NCI-H345 (cell line): ENCODE measurements at places on chromosomes 2 and 18.

GRCh38 chr2:110993557-110994231, 127.0 kb upstream of the BCL2L11 start:
- DNase-seq, result no peak

DNA sequence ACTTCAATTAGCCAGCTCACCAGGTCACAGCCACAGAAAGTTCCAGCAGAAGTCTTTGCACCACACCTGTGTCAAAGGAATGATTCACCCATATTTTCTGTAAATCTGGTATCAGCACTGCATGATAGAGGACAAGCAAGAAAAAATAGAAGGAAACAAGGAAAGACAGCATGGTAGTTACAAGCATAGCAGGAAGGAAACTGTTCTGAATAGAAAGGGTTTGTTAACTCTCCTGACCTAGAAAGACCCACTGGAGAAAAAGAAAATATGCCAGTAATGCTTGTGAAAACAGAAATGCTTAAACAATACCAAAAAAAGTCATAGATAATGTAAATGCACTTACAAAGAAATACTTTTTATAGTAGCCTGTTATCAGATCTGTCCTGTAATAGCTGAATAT, 40.8 kb downstream of the SCRN3 start:
- DNase-seq, result no peak

DNA sequence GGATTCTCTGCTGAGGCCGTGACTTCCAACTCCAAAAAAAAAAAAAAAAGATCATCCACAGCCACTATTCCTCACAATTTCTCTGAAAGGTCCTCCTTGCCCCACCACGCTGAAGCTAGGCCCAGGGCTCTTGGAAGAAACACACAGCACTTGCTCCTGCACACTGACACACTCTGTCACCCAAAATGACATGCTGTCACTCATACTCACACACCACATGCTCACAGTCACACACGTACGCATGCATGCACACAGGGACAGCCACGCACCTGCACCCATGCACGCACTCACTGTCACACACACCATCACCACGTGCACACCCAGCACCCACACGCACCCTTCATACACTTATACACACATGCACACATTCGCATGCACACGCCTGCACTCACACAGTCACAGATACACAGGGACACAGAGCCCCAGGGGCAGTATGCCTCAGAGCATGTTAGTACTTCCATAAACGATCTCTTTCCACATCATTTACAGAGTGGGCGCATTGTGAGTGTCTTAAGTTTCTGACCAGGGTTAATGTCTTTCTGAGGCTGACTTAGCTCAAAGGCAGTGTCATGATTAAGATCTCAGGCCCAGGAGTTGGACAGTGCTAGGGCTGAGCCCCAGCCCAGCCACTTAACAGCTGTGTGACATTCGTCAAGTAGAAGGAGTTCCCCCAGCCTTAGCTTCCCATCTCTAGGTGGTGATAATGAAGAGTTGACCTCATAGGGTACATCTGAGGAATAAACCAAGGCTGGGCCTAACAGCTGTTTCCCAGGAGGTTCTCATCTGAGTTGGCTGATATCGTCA, 93.4 kb downstream of the GLI2 start:
- DNase-seq, result no peak

GRCh38 chr2:88666576-88666975, 24.9 kb upstream of the RPIA start:
- DNase-seq, result no peak

GRCh38 chr2:138720035-138720838, 60.0 kb downstream of the NXPH2 start:
- no peak for DNase-seq

DNA sequence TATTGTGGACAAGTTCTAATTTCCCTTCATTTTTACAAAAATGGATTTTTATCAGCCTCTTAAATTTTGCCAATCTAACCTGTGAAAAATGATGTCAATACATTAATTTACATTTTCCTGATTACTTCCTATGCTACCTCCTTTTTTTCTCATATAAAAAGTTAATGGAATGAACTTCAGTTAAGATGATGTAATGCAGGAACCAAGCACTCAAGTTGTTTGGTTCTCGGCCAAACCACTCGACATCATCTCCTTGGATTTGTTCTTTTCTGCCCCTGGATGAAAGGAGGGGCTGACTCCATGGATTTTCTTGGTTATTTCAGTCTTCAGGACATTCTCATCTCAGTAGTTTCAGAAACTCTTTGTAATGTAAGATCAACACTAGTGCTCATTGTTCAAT, 253.1 kb upstream of the NXPH2 start:
- DNase-seq, result no peak

DNA sequence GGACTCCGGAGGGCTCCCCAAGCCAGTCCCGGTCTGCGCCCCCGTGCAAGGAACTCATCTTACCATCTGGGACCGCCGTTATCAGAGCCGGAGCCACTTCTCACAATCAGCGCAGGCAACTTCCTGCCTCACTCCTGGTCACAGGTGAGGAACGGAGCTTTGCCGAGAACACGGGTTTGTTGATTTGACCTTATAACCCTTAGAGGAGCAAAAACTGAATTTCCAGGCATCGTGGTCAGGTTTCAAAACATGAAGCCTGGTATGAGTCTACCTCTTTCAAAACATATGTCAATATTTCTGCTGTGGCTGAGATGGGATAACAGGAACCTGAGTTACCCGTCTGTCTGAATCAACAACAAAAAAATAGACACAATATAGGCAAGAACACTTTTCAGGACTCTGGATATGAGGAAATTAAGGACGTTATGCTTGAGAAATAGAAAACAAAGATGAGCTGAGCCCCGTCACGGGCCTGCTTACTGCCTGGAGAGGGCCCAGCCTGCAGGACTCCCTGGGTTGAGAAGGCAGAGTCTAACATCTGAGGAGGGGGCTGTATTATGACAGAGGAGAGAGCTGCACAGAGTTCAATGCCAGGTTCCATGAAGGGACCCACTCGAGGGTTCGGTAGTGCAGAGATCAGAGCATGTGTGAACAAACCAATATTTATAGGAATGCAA, 148.7 kb downstream of the NDUFA10 start:
- DNase-seq, result no peak

DNA sequence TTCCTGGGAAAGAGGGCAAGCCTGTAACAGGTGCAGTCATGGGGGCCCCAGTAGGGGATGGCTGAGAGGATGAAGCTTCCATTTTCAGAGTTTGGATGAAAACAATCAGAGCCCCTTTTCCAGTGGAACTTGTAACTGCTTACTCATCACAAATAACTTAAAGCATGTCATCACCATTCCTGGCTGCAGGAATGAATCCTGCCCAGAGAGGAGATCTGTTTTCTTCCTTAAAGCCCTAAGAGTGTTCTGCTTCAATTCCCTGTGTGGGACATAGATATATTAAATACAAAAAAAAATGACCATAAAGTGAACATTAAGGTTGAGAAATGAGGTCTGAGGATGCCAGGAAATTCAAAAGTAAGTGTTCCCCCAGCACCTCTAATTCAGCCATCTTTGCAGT, 183.4 kb upstream of the MEIS1 start:
- DNase-seq, result no peak

- peak; percentile 98 for DNase-seq
Observed at GRCh38 chr2:47344890-47345589, 57.9 kb upstream of the MSH2 start.

DNA sequence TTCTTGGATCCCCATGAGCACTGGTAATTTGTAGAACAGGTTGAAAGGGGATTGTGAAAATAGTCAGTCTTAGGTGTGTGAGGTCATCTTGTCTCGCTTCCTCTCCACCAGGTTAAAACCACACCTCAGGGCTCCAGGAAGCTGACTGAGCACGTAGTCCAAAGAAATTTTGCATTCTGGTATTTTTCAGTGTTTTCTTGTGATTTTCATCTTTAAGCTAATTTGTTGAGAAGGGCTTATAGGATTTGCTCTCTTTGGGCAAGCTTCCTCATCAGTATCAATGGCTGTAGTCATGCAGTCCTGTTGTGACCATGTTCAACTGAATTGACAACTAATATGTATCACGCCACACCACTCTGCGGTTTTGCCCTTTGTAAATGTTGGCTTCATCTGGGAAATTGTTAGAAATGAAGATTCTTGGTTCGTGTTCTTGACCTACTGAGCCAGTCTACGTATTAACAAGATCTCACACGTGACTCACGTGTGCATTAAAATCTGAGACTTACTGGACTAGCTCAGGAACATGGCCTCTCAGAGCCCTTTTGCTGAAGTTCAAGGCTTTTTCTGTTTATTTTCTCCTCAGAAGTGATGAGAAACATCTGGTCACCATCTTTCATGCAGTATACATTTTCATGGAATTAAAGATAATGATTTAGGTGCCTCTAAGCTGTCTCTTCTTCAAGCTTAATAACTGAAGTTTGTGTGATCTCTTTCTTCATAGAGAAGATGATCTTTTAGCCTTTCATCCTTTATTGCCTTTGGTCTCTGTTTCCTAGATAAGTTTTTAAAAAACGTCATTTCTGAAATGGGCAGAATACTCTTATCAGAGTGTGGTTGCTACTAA, 32.8 kb downstream of the FMNL2 start:
- DNase-seq, result no peak

GRCh38 chr2:239588451-239589269, 187.8 kb upstream of the HDAC4 start:
- no peak for DNase-seq

- no peak for DNase-seq
Observed at GRCh38 chr2:127174136-127174535, 46.0 kb downstream of the CYP27C1 start.

GRCh38 chr2:217822296-217823252, 180.2 kb downstream of the TNS1 start:
- DNase-seq, result no peak

GRCh38 chr2:72833084-72833714, 7.4 kb upstream of the EXOC6B start:
- no peak for DNase-seq

GRCh38 chr2:147577323-147577997, 267.4 kb upstream of the ACVR2A start:
- no peak for DNase-seq

DNA sequence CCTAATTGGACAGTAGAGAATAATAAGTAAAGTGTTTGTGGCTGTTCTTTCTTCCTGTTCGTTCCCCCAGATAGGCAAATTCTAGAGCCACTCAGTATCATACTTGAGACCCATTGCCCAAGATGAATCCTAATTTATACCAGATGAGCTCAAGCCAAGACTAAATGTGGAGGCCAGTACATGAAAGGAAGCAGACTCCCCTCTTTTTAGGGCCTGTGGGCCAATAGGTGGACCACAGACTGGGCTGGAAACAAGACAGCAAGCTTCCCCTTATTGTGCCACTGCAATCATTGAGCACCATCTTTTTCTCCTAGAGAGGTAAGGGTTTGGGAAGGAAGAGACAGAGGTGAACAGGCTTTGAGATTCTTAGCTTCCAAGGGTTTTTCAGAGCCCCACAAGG, 141.9 kb downstream of the MGAT5 start:
- DNase-seq, result no peak

DNA sequence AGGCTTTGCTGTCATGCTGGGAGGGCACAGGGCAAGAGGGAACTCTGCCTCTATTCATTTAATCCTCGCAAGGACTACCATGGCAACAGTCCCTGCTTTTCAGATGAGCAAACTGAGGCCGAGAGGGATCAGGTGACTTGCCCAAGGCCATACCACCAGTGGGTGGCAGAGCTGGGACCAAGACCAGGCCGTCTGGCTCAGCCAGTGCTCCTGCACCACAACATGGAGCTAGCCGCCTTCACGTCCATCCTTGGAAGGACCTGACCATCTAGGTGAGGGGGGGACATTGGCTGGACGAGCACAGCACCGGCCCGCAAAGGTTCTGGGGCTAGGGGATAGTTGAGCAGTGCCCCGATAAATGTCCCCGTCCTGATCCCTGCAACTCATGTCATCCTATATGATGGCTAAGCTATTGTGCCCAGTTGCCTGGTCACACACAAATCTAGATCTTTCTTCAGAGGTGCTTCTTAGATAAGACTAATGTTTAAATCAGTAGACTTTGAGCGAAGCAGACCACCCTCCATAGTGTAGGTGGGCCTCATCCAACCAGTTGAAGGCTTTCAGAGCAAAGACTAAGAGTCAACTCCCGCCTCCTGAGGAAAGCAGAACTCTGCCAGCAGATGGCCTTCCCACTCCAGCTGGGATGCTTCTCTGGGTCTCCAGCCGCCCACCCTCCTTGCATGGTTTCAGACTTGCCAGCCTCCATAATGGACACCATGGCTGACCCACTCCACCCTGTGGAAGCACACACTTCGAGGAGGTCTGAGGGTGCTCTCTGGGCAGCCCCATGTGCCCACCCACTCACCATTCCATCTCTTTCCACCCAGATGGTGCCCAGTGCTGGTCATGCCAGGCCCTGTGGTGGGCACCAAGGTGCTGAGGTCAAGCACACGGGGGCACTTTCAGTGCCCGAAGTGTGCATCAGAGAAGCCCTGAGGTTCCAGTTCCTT, 214.8 kb upstream of the RAB6C start:
- no peak for DNase-seq

DNA sequence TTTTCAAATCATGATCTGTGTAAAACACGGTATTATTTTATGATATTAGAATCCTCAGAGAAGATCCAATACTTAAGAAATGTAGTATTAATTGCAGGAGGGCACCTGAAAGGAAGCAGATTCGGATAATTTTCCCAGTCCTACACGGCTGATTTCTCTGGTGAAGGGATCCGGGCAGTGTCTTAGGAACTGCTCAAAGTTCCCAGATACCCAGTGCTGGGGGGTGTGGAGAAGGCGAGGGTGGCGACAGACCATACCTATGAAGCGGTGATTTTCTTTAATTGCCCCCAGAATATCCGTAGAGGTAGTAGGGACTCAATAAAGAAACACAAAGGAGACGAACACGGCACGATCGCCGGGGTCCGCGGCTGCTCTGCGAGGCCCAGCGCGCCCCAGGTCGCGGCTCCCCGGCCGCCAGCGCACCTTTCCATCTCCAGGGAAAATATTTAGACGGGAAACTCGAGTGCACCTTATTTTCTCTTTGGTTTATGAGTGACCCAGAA, 1.4 kb upstream of the SOX11 start:
- peak; percentile 67 for DNase-seq

DNA sequence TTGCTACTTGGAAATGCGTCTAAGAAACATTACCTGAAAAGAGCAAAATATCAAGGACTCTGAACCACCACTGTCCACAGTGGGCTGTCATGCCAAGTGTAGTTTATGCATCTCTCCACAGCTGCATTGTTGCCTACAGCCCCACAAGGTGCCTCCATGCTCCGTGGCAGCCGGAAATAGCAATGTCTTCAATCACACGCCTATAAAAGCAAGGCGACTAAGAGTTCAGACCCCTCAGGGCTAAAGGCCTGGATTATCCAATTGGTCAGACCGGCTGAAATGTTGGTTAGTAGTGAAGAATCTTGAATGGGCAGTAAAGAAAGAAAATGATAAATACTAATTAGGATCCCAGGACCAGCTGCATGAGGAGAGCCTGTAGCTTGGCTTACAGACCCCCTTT, 114.0 kb upstream of the SLC35G4 start:
- no peak for DNase-seq

GRCh38 chr2:289362-290089, 1.6 kb upstream of the ALKAL2 start:
- DNase-seq, result peak; percentile 23

DNA sequence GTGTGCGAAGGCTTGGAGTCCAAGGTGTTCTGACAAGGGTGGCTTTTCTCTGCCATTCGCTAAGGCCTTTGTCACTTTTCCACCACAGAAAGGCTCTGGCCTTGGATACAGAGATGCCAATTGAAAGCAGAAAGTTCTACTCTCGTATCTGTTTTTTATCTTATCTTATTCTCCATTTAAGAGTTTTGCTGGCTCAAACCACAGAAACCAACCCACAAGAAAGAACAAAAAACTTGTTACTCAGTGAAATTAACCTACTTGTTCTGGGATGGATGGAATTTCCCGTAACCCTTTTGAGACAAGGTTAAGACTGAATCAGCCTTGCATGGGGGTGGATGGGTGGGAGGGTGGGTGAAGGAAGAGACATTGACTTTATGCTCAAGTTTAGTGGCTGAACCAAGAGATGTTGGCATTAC, 221.7 kb downstream of the CDH20 start:
- no peak for DNase-seq
